Activated CD4-positive, alpha-beta T cell treated with anti-CD3 and anti-CD28 coated beads, Interleukin-2, amount 50 U/mL, for 16 hours (primary cell): ENCODE measurements at places on chromosomes 4 and X.

DNA sequence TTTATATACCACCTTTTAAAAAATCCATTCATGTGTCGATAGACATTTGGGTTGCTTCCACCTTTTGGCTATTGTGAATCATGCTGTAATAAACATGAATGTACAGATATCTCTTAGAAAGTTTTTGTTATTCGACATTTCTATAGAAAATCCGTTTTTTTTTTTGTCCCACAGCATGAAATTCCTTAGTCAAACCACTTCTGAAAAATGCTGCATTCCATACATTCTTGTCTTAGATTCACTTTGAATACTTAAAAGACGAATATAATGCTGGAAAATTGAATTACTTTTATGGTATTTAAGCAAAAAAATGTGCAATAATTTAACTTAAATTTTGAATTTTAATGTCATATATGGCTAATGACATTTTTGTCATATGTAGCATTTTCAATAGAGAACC lies 1345.5 kb downstream of the TECRL start:
- DNase-seq = no peak

DNA sequence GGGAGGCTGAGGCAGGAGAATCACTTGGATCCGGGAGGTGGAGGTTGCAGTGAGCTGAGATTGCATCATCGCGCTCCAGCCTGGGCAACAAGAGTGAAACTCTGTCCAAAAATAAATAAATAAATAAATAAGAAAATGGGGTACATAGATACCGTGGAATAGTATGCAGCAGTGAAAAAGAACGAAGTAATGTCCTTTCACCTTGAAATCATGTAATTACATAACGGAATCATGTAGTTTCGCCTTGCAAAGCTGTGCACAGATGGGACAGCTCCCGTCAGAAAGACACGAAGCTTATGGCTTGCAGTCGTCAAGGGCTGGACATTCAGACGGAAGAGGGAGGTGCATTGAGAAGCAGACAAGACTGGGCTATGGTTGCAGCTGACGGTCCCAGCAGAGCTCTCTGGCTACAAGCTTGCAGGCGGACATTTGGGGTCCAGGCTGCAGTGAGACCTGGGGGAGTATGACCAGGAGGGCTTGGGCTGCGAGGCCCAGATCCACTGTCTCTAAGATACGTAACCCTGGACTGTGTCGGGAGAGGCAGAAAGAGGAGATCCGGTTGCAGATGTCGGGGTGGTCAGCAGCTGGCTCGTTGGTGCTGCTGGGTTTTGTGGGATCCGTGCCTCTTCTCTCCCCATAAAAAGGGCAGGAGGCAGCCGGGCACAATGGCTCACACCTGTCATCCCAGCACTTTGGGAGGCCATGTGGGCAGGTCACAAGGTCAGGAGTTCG lies 6.2 kb upstream of the P2RY8 start:
- no peak for DNase-seq

DNA sequence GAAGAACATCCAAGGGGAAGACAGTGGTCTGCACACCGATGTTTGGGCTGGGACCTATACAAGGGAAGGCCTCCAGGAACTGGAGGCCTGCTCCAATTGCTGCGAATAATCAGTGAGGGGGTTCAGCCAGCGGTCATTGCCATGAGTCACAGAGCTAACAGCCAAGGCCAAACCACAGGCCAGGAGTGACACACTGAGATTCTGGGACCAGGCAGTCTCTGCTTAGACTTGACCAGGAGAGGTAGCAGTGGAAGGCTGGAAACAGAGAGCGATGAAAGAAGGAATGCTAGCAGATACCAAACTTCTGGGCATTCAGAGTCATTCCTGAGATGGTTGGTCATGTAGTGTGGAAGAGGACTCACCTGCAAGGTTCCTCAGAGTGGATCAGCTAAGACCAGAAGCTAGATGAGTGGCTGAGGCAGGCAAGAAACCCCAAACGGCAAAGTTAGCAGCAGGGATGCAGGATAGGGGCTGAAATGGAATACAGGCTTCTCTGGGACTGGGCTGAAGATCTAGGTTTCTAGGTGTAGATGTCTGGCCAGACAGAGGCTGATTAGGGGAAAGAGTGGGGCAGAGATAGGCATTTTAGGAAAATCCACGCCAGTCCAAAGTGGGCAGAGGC lies 54.7 kb downstream of the CNGA2 start:
- DNase-seq = no peak

- no peak for DNase-seq
Measured at GRCh38 chr4:52910115-52910514, 48.0 kb downstream of the RASL11B start.

- no peak for DNase-seq
Measured at GRCh38 chr4:41814565-41814964, 66.0 kb upstream of the PHOX2B start.

GRCh38 chr4:169142391-169142790 lies 128.4 kb downstream of the SH3RF1 start:
- DNase-seq = no peak

DNA sequence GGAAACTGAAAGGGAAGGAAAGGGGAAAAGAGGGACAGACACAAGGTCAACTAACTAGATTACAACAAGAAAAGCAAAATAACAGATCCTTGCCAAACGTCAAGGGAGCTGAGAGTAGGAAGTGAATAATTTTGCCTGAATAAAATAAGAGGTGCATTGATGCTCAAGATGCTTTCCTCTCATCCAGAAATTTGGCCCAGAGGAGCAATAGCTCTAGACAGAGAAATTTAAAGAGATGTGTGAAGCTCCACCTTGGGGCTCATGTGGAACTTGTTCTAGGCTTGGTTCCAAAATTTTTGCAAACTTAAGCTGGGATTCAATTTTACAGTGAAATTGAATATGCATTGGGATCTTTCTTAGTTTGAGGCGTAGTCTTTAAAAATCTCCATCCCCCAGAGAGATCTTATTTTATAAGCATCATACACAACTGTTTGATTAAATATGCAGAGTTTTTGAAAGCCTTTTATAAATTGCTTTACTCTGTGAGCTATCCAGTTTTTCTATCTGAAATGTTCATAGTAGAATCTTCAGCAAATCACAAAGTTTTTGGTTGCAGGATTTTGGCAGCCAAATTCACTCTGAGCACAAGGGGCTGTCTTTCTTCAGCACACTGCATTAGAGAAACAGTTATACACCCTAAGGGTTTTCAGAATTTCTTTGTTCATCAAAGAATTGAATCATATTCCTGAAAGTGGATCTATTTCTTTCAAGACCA lies 1159.5 kb downstream of the ADGRL3 start:
- no peak for DNase-seq

- DNase-seq = no peak
Measured at GRCh38 chr4:13483136-13483767, 888 bp downstream of the RAB28 start.
